GM13976 (cell line): ENCODE measurements at places on chromosomes 16 and 17.

- no peak for DNase-seq
Measured at GRCh38 chr16:794091-794822, 5.8 kb downstream of the CHTF18 start.

DNA sequence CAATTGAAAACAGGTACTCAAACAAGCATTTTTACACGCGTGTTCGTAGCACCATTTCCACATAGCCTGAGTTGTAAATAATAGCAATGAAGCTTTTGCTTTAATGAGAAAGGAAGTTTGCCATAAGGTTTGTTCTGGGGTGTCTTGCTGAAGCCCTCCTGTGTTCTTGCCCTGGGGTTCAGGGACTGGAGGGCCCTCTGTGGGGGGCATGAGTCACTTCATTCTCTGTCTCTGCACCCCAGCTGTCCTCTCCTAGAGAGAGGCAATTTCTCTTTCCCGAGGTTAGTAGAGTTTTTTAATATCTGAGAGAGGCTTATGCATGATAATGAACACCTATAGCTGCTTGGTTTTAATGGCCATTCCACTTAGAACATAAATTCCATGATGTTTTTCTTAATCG, 9.6 kb downstream of the AFMID start:
- no peak for DNase-seq

DNA sequence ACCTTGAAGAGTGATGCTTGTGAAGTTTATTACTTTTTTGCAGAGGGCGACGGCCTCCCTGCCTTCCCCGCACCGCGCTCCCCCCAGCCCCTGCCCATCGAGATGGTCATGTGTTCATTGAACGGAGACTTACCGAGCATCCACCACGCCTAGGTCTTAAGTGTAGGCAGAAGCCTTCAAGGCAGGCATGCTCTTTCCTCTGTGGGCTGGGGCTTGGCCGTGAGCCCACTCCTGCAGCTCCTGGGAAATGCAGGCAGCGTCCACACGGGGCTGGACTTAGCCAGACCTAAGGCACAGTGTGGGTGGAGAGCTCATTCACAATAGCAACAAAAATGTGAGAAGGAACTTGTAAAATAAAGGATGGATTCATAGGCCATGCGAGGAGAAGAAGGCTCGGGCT, 19.2 kb downstream of the RNF213 start:
- DNase-seq: no peak

GRCh38 chr16:79845734-79846135, 245.2 kb upstream of the MAF start:
- DNase-seq: no peak

DNA sequence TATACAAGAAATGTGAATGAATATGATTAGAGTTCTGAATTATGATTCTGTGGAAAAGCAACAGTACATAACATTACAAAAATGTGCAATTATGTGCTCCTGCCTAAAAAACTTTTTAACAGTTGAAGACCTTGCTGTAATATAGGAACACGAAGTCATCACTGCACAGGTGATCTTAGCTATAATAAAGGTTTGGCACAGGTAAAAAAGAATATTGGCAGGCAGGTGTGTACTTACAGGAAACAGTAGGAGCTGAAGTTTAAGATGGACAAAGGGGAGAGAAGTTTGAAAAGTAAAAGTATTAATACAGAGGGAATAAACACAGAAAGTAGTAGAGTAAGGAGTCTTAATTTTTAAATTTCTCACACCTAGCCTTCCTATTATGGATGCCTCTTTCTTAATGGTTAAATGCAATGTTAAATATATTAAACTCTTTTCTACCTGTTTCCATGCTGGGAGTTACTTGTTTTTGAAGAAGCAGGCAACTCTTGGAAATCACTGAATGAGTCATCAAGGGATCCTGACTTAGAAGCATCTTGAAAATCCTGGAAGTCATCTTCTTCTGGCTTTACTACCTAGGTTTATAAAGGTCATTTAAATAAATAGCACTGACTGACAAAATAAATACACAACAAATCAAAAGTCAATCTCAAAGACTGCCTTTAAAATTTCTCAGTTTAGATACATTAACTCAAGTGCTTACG, 40.7 kb downstream of the SYNRG start:
- DNase-seq: no peak

DNA sequence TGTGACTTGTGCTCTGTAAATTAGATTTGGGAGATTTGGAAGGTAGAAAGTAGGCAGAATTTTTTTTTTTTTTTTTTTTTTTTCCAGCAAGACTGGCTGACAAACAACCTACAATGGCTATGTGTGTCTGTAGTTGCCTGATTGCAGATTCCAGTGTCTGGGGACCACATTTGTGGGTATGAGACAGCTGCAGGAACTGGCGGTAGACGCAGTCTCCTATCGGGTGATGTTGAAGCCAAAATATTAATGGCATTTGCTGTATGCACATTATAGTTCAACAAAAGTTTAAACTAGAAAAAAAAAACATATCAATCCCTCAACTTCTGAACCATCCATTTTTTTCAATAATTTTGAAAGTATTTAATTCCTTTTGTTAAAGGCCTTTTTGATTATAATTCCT, 665.2 kb downstream of the TOX3 start:
- no peak for DNase-seq

GRCh38 chr17:60333628-60334031, 58.3 kb downstream of the USP32 start:
- no peak for DNase-seq

DNA sequence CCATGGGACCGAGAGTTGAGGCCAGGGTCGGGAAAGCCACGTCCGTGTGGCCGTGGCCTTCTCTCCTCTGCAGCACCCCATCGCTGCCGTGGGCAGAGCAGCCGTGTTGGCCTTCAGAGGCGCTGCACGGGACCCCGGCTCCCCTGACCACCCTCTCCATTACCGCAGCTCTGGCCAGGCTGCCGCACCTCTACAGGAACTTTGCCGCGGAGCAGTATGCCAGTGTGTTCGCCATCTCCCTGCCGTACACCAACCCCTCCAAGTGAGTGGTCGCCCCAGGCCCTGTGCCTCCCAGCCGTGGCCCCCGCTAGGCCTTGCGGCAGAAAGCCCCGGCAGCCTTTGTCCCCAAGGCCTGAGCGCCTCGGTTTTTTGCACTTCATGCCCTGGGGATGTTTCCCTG, 27.8 kb downstream of the TSC2 start:
- no peak for DNase-seq

DNA sequence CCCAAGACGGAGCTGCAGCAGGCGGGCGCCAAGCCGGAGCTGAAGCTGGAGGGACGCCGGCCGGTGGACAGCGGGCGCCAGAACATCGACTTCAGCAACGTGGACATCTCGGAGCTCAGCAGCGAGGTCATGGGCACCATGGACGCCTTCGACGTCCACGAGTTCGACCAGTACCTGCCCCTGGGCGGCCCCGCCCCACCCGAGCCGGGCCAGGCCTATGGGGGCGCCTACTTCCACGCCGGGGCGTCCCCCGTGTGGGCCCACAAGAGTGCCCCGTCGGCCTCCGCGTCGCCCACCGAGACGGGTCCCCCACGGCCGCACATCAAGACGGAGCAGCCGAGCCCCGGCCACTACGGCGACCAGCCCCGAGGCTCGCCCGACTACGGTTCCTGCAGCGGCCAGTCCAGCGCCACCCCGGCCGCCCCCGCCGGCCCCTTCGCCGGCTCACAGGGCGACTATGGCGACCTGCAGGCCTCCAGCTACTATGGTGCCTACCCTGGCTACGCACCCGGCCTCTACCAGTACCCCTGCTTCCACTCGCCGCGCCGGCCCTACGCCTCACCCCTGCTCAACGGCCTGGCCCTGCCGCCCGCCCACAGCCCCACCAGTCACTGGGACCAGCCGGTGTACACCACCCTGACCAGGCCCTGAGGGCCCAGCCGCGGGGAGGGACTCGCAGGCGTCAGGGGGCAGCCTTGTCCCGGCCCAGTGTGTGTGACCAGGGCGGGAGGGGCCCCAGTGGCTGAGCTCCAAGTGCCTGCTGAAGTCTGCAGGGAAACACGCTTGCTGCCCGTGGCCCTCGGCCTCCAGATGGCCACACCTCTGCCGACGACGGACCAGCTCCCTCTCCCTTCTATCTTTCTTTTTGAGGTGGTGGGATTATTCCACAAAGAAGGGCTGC, 3.4 kb downstream of the SOX8 start:
- DNase-seq: no peak

- DNase-seq: no peak
Measured at GRCh38 chr17:17830740-17831207, 6.0 kb downstream of the SREBF1 start.

- DNase-seq: peak; percentile 73
Measured at GRCh38 chr17:36183001-36183971, 6.8 kb upstream of the TBC1D3B start.

DNA sequence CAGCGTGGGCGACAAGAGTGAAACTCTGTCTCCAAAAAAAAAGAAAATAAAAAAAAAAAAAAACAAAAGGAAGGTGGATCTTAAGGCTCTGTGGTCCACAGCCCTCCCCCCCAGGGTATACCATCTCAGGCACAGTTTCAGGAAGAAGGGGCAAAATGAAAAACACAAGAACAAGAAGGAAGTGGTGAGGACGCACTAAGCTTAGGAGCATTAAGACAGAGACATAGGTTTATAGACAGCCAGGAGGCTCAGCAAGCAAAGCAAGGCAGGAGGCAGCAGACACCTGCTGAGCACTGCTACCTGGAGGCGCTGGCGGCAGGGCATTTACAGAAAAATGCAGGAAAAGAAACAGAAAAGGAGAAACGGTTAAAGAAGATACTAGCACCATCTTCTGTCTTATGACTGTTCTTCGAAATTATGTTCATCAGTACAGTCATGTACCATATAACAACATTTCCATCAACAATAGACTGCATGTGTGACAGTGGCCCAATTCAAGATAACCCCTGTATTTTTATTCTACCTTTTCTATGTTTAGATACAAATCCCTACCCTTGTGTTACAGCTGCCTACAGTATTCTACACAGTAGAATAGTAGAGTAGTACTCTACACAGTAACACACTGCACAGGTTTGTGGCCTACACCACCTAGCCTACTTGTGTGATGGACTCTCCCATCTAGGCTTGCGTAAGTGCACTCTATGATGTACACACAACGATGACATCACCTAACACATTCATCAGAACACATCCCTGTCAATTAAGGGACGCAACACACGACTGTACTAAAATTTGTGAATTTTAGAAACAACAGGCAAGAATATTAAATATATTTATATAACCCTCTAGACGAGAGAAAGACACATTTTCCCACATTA, 62.5 kb downstream of the XPO6 start:
- DNase-seq: no peak

GRCh38 chr16:89701425-89702406, at the start of gene SPATA2L:
Gene SPATA2L (minus strand): TSS chr16:89701705. CDS start chr16:89701232, 473 bp downstream.
- DNase-seq: peak; percentile 99

GRCh38 chr17:77247048-77247541, 106.3 kb downstream of the SEC14L1 start:
- DNase-seq: peak; percentile 94

DNA sequence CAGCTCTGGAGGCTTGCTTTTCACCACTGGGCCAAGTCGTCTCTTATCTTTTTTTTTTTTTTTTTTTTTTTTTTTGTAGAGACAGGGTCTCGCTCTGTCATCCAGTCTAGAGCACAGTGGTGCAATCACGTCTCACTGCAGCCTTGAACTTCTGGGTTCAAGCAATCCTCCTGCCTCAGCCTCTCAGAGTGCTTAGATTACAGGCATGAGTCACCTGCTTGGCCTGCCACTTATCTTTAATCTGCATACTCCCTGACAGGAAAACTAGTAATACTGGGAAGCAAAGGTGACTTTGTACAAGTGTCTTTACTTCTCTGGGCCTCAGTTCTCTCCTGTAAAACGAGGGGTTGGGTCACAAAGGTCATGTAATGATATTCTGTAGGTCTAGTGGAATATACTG, 15.0 kb downstream of the NTN1 start:
- no peak for DNase-seq

DNA sequence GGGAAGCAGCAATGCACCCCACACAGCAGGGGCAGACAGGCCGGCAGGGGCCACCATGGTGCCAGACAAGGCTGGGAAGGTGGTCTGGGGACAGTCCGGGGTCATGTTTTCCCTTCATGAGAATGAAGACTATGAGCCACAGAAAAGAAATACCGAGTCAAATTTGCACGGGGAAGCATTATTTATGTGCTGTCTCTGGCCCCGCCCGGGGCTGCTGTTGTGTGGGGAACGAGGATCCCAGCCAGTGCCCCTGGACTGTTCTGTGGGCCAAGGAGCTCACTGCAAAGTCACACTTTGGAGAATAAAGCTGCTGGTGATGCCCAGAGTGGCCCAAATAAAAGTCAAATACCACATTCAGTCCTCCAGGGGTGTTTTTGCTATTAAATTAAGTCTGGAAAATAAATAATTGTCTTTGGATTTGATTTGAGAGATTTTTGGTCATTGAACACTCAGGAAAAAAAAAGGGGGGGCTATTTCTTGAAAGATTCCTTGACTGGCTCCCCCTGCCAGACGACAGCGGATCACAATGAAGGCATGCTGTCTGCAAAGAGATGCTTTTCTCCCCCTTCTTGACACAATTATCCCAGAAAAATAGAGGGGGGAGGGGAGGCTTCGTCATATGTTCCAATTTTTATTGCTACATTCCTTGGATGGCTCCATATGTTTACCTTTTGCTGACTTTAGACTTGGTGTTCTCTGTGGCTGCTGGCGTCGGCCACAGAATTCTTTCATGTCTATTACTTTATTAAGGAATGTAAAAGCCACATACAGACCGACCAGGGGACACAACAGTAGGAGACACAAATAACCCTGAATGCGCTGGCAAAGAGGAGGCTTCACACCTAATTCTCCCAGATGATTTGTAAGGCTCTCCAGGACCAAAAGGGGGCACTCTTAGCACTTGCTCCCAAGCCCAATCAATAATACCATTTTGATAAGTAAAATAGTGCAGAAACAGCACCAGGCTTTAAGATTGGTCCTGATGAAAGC, 27.1 kb upstream of the ANKFN1 start:
- no peak for DNase-seq

DNA sequence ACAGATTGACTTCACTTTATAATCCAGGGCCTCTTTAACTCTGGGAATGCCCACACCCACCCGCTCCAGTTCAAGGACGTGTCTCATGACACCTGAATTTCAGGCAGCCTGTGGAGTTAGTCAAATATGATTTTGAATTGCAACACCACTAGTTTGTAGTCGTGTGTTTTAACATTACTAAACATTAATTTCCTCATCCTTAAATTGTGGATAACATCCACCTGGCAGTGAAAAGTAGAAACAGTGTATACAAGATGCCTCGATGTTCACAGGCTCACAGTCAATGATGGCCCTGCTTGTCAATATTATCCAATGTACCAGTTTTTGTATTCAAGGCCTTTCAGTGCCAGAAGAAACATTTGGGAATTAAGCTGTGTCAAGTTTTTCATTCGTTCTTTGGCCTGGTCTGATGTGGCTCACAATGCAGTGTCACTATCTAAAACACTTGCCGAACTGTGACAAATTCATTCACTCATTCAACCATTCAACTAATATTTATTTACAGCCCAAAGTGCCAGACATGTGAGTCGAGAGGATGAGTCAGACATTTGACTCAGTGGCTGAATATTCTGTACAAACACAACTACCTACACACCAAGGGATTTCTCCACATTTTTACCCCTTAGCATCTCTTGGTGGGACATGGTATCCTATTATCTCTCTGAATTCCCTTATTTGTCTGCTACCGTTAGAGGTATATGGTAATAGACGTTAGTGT, 1.4 kb downstream of the MEIOB start:
- no peak for DNase-seq
